ENCODE measurements at places on chromosomes 7 and 10. TPM values are rescaled to one million over a fixed set of nuclear protein-coding genes. Genes with fewer than 3 reads are reported as not detected.

The LDB1 gene
- 39.5 TPM for total RNA-seq

The LRGUK gene
- total RNA-seq: under 0.01 TPM

The OGDHL gene
- under 0.01 TPM for total RNA-seq

The EPHA1 gene
- total RNA-seq: under 0.01 TPM

The MEIG1 gene
- total RNA-seq: 0.26 TPM

The TMEM273 gene
- not detected for total RNA-seq

The GNAI1 gene
- 68.9 TPM for total RNA-seq

The NANOS1 gene
- total RNA-seq: 1.2 TPM

The SPDYE11 gene
- total RNA-seq: not detected

DNA sequence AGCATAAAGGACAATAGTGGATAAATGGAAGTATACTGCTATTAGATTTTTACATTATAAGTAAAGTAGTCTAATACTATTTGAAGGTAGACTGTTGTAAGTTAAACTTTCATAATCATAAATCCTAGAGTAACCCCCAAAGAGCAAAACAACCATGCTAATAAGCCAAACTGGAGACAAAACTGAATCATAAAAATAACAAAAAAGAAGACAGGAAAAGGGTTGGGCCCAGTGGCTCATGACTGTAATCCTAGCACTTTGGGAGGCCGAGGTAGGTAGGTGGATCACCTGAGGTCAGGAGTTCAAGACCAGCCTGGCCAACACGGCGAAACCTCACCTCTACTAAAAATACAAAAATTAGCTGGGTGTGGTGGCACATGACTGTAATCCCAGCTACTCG lies 9.7 kb downstream of the CACUL1 start:
- no peak overlapping the region for H3K4me3 ChIP-seq
- H3K27ac ChIP-seq: no peak overlapping the region
- no peaks in the 10 kb centered on the region for H3K36me3 ChIP-seq
- DNase-seq: no peak
- H3K4me1 ChIP-seq: peaks cover 3% of the 10 kb centered on the region

- no peaks in the 10 kb centered on the region for H3K4me1 ChIP-seq
- H3K36me3 ChIP-seq: no peaks in the 10 kb centered on the region
- no peak for DNase-seq
- no peak overlapping the region for H3K4me3 ChIP-seq
- H3K27ac ChIP-seq: no peak overlapping the region
Measured at GRCh38 chr7:91435381-91436059, 171.3 kb downstream of the FZD1 start.

- no peaks in the 10 kb centered on the region for H3K27me3 ChIP-seq
- H3K4me3 ChIP-seq: no peak overlapping the region
- no peak overlapping the region for H3K27ac ChIP-seq
- no peak for DNase-seq
Measured at GRCh38 chr10:88618496-88618895, 31.9 kb downstream of the LIPJ start.

DNA sequence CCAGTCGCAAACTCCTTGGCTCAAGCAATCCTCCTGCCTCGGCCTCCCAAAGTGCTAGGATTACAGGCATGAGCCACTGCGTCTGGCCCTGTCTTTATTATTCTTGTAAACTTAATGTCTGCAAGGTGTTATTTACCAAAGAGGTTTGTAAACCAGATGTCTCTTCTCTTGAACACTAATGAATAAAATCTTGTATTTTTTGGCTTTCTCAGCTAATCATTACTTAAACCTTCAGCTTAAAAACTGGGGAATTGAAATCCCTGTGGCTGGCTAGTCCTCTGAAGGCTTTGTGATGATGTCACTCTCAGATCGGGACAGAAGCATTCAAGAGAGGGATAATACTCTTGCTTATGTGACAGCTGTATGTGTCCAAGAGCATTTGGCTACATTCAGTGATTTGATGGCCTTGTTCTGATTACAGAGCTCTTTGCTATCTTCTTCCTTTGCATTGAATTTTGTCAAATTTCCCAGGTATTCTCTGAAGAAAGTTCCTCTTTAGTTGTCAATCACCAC lies 130.3 kb downstream of the BICC1 start:
- H3K36me3 ChIP-seq: no peaks in the 10 kb centered on the region
- DNase-seq: no peak
- no peak overlapping the region for H3K4me3 ChIP-seq

DNA sequence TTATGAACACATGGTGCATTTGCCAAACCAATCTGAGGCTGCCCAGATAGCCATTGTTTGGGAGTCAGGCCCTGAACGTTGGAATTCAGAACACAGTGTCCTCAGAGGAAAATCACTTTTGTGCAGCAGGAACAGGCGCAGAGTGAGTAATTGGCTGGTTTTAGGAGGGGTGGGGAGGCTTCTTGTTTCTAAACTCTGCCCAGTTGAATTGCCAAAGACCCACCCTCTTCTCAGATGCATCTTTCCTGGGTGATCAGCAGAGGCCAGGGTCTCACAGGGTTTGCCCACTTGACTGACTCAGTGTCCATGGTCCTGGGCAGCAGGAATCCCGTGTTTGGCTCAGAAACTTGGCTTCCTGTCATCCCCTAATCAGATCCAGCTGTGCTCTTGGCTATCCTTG lies 24.3 kb downstream of the PRLHR start:
- DNase-seq: peak; percentile 6
- H3K27ac ChIP-seq: no peak overlapping the region
- no peaks in the 10 kb centered on the region for H3K4me1 ChIP-seq
- no peaks in the 10 kb centered on the region for H3K27me3 ChIP-seq
- no peaks in the 10 kb centered on the region for H3K36me3 ChIP-seq

- no peaks in the 10 kb centered on the region for H3K36me3 ChIP-seq
- H3K4me3 ChIP-seq: peak overlapping the region; percentile 36
- no peaks in the 10 kb centered on the region for H3K27me3 ChIP-seq
- H3K4me1 ChIP-seq: peaks cover 31% of the 10 kb centered on the region
- DNase-seq: peak; percentile 81
Measured at GRCh38 chr7:94295850-94296249, 98.8 kb upstream of the COL1A2 start.

- no peaks in the 10 kb centered on the region for H3K36me3 ChIP-seq
- no peak for DNase-seq
- no peaks in the 10 kb centered on the region for H3K4me1 ChIP-seq
- no peak overlapping the region for H3K27ac ChIP-seq
- H3K4me3 ChIP-seq: no peak overlapping the region
Measured at GRCh38 chr7:144516729-144517525, 113.4 kb upstream of the NOBOX start.

DNA sequence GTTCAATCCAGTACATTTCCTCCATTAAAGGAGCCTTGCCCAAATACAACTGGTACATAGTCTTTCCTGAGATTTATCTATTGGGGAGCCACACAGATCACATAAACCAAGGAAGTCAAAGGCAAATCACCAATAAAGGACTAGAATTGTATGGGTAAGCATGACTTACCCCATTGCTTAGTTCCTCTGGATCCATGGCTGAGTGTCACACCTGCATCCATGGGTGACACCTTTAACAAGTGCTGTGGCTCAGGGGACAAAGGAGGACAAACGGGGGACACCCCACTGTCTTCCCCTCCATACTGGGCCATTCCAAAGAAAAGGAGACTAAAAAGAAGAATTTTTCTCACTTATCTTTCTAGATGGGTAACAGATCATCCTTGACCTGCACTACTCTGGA lies 30.4 kb downstream of the ZNF92 start:
- H3K36me3 ChIP-seq: no peaks in the 10 kb centered on the region
- H3K4me3 ChIP-seq: no peak overlapping the region
- no peak overlapping the region for H3K27ac ChIP-seq
- H3K27me3 ChIP-seq: no peaks in the 10 kb centered on the region

- H3K27me3 ChIP-seq: no peaks in the 10 kb centered on the region
- H3K27ac ChIP-seq: no peak overlapping the region
- no peaks in the 10 kb centered on the region for H3K4me1 ChIP-seq
Measured at GRCh38 chr10:74110120-74110519, 40.5 kb downstream of the AP3M1 start.

DNA sequence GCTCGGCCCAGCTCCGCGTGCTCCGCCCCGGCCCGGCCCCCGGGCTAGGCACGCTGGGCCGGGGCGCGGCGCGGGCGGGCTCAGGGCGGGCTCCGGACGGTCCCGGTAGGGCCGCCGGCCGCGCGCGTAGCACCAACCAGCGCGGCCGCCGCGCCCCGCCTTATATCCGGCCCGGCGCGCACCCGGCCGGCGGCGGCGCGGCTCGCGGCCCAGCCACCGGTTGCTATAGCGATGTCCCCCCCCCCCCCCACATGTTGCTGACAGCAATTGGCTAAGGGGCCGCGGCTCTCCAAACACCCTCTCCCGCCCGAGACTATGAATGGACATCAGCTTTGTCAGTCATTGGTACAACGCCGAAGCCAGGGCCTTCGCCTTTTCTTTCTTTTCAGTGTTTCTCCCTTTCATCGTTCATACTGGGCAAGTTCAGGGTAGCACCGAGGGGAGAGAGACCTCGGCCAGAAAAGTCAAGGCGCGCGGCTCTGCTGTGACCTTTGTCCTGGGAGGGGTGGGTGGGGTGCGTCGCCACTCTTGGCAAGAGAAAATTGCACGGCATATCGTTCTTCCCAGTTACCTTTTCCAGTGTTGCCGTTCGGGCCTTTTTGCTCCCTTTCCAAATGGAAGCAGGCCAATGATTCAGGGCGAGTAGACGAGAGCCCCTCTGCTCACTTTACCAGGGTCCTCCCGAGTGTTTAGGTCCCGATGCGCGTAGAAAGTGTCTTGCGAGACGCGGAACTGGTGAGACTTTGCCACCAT lies 354.2 kb downstream of the DNAJB6 start:
- no peak overlapping the region for H3K27ac ChIP-seq
- peaks cover 4% of the 10 kb centered on the region for H3K27me3 ChIP-seq
- no peaks in the 10 kb centered on the region for H3K36me3 ChIP-seq
- DNase-seq: peak; percentile 57
- peak overlapping the region; percentile 53 for H3K4me3 ChIP-seq

GRCh38 chr7:134515569-134516468 lies 11.5 kb upstream of the AKR1B10 start:
- H3K27ac ChIP-seq: peak overlapping the region; percentile 57
- H3K4me3 ChIP-seq: no peak overlapping the region
- peak; percentile 87 for DNase-seq
- no peaks in the 10 kb centered on the region for H3K27me3 ChIP-seq

GRCh38 chr7:30829471-30829870 lies 58.3 kb downstream of the MINDY4 start:
- H3K27ac ChIP-seq: no peak overlapping the region
- no peaks in the 10 kb centered on the region for H3K36me3 ChIP-seq
- H3K27me3 ChIP-seq: no peaks in the 10 kb centered on the region

DNA sequence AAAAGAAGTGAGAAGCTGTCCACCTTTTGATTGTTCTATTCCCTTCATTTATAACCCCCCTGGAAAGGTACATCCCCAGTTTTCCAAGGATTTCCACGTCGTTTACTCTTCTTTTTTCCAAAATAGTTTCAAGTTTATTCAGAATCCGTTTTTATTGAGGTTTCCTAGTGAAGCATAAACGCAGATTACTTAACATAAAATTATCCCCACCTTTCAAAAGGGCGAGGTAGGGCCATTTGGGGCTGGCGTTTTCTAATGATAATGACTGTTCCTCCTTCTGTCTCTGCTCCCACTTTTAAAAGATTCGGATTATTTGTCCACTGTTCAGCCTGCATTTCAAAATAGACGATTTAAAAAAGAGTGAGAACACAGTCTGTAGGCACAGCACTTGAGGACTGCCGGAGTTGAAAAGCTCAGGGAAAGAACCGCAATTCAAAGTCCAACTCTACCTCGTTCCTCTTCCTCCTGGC lies 165.2 kb upstream of the PPP1R3A start:
- H3K27ac ChIP-seq: no peak overlapping the region
- no peak for DNase-seq
- peaks cover 27% of the 10 kb centered on the region for H3K27me3 ChIP-seq
- H3K4me1 ChIP-seq: no peaks in the 10 kb centered on the region
- H3K36me3 ChIP-seq: no peaks in the 10 kb centered on the region

GRCh38 chr7:122261442-122261841 lies 43.1 kb downstream of the FEZF1 start:
- H3K27ac ChIP-seq: no peak overlapping the region
- no peaks in the 10 kb centered on the region for H3K36me3 ChIP-seq
- no peaks in the 10 kb centered on the region for H3K27me3 ChIP-seq

GRCh38 chr10:86354761-86355540 lies 11.6 kb downstream of the GRID1 start:
- H3K4me3 ChIP-seq: no peak overlapping the region
- DNase-seq: no peak

- H3K4me3 ChIP-seq: no peak overlapping the region
- H3K36me3 ChIP-seq: peaks cover 2% of the 10 kb centered on the region
- no peak overlapping the region for H3K27ac ChIP-seq
- DNase-seq: no peak
- H3K27me3 ChIP-seq: no peaks in the 10 kb centered on the region
Measured at GRCh38 chr7:92503767-92504166, 24.6 kb downstream of the PEX1 start.

- no peaks in the 10 kb centered on the region for H3K4me1 ChIP-seq
- no peak overlapping the region for H3K4me3 ChIP-seq
- H3K36me3 ChIP-seq: no peaks in the 10 kb centered on the region
- H3K27me3 ChIP-seq: no peaks in the 10 kb centered on the region
Measured at GRCh38 chr10:65110009-65110408, 1588.8 kb downstream of the REEP3 start.

GRCh38 chr10:104452977-104453376 lies 99.3 kb downstream of the CFAP58 start:
- no peaks in the 10 kb centered on the region for H3K27me3 ChIP-seq
- H3K4me1 ChIP-seq: no peaks in the 10 kb centered on the region
- H3K36me3 ChIP-seq: no peaks in the 10 kb centered on the region
- H3K27ac ChIP-seq: no peak overlapping the region
- DNase-seq: no peak
- no peak overlapping the region for H3K4me3 ChIP-seq

DNA sequence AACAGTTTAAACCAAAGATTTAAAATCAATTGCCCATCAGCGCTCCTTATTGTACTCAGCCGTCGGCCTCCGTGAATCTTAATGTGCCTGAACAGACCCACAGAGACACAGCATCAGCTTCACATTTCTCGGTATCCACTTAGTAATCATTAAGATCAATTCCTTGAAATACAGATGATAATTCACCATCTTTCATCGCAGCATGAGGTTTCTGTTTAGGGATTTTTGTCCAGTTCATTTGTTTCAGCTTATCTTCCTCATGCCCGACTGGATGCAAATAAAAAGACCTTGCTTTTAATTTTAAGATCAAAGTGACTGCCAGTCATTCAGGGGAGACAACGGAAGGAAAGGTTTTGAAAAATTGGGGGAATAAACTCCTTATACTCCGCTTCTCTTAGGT lies 207.8 kb downstream of the WDR37 start:
- H3K4me3 ChIP-seq: no peak overlapping the region
- no peaks in the 10 kb centered on the region for H3K27me3 ChIP-seq
- no peaks in the 10 kb centered on the region for H3K4me1 ChIP-seq
- no peak for DNase-seq

GRCh38 chr10:23412223-23412622 lies 26.7 kb upstream of the OTUD1 start:
- H3K36me3 ChIP-seq: no peaks in the 10 kb centered on the region
- DNase-seq: peak; percentile 25
- H3K27me3 ChIP-seq: no peaks in the 10 kb centered on the region
- no peak overlapping the region for H3K4me3 ChIP-seq
- no peaks in the 10 kb centered on the region for H3K4me1 ChIP-seq

All from fibroblast of lung (primary cell).